ENCODE measurements at places on chromosomes 6 and 20. TPM values are rescaled to one million over a fixed set of nuclear protein-coding genes. Genes with fewer than 3 reads are reported as not detected.

GRCh38 chr6:1609041-1609647, 571 bp upstream of the FOXC1 start:
- DNase-seq = no peak

DNA sequence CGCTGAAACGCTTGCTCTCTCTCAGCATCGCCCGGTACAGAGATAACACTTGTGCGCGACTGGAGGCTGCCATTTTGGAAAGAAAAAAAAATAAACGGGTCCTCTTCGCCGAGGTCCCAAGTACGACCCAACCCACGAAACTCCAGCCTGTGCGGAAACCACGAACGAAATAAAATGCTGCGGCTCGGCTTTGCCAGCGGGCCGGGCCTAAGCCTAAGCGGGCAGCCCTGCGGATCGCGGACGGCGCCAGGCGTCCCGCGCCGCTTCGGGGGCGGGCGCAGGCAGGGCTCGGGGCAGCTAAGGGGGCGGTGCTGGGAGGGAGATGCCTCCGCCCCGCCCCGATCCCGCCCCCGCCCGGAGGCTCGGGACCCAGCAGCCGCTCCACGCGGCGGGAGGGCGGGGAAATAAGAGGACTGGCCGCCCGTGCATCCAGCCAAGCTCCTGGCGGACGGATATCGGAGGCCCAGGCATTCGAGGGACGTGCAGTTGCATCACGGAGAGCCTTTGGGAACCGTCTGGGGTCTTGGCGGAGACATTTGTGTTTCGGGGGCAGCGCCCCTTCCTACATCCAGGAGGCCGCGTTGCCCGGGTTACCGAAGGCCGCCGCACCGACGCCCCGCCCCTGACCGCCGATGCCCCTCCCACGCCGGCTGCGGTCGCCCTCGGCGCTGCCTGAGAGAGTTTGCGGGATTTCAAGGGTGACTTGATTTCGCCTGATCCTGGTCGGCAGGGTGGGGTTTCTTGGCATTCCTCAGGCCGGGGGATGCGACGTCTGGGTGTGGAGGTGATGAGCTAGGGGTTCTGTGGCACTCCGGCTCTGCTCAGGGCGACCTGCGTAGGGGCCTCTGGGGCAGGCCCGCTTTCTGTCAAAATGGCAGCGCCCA, at the start of the genes FARS2 and LYRM4:
TSS of gene FARS2 (plus strand) at position 853 of the 884 bp plus-strand sequence.
TSS of gene LYRM4 (minus strand) at position 290 of the 884 bp plus-strand sequence. CDS start at position 73, 217 bp downstream.
- DNase-seq = peak; percentile 91

DNA sequence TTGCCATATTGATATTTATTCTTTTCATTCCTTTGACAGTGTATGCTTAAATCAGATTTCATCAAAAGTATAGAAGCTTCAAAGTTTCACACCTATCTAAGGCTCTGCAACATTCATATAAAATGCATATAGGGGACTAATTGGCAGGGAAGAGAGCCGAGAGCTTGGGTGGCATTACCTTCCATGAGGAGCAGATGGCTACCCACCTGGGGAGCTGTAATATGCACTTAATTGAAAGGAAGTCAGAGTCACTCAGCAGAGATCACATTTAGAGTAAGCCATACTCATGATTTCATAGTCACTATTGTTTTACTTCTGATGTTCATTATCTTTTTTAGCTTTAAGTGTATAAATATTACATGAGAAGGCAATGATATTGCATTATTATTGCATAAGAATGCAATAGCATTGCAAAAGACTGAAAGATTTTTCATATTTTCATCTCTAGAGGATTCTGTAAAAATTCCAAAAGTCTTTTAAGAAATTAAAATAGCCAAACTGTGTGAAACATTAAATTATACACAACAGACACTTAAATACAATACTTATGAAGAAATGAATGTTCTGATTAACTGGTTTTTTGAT, 1305.2 kb downstream of the EPHA7 start:
- DNase-seq = no peak

DNA sequence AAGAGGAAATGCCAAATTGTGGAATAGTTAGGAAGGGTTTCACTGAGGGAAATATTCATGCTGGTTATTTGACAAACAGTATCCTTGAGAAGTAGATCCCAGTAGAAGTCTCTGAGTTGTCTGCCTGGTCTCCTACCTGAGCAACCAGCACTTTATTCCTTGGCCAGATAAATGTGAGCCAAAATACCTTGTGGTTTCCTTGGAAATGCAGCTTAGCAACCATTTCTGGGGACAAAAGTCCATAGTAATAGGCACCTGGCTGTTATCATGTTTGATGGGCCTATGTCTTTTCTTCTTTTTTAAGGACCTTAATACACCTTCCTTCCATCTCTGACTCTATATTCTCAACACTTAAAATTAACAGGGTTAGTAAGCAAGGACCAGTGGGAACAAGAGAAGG, 217.1 kb upstream of the MARCKS start:
- no peak for DNase-seq

DNA sequence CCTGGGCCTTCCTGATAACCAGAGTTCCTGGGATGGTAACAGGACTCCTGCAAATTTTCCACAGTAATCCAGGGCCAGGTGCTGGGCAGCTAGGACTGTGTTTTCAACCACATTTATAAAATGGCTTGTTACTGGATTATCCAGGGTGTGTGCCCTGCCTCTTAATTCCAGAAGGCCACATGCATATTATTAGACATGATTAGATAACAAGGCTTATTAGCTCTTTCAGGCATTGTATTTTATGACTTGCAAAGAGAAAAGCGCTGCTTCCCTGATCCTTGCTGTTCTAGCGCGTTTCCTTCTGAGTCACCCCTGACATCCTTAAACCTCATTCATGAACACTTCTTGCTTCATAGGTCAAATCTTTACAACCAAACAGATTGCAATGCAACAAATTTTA, 208.6 kb downstream of the UST start:
- DNase-seq = no peak

DNA sequence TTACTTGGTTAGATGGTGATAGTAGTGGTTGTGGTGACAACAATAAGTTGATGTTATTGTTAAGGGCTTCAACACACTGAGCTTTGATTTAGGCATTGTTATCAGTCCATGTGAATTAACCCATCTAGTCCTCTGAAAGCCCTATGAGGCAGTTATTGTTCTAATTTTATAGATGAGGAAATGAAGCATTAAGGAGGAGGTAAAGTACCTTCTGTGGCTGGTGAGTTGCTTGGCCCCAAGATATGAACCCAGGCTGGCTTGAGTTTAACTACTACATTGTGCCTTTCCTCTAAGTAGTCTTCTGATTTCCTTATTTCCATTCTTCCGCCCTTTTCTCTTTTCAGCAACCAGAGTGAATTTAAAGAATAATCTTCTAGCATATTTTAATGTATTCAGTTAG, 81.7 kb downstream of the QKI start:
- DNase-seq = no peak

DNA sequence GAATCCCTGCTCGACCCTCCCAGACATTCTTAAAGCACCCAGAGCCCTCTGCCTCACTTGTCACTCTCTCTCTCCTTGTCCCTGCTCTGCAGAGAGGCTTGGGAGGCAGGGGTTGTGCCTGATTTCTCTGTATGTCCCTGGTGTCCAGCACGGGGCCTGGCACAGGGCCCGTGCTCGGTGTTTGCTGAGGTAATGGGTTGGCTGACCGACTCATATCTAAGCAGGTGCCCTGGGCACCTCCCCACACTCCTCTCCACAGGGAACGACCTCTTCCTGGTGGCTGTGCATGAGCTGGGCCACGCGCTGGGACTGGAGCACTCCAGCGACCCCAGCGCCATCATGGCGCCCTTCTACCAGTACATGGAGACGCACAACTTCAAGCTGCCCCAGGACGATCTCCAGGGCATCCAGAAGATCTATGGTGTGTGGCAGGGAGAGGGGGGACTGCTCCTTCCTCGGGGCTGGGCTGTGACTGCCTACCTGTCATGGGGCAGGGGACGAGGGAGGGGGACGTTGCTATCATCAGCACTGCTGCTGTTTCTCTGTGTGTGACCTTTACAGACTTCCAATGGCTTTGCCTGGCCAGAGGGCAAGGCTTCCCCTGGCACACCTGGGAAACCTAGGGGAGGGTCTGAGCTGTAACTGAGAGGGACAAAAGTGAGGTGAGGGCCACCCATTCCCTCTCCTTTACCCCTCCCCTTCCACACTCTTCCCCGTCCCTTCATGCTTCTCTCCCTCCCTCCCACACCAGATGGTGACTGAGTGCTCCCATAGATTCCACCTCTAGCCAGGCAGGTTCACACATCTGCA, 14.2 kb downstream of the MMP24OS start:
- DNase-seq = no peak

GRCh38 chr6:16413399-16413798, 175.0 kb downstream of the GMPR start:
- DNase-seq = no peak

- DNase-seq = no peak
Observed at GRCh38 chr6:116239856-116240255, 14.0 kb downstream of the TSPYL4 start.

- DNase-seq = no peak
Observed at GRCh38 chr20:43911066-43911465, 3.6 kb upstream of the TOX2 start.

GRCh38 chr20:19742974-19743639, 15.0 kb upstream of the RIN2 start:
- DNase-seq = no peak

DNA sequence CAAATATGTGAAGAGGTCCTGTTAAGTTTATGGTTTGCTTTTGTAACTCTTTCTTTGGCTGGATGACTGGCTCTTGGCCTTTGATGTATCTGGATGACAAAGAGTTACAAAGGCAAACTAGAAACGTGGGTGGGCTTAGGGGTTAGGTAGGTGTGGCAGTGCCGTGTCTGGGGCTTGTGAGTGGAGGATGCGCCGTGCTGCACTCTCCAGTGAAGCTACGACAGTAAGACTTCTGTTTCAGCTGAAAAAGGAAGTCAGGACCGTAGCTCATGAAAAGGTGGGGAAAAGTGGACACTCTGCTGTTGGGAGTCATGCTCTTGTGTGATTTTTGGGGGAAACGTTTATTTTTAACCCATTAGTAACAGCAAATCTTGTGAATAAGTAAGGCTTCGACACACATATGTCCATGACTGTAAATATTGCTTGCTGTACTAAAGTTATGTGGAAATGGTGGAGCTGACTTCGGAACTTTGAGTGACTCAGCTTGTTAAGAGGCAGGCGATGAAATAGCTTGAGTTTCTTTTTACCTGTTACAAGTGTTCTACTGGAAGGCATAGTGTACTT, 45.6 kb downstream of the DUSP22 start:
- no peak for DNase-seq

DNA sequence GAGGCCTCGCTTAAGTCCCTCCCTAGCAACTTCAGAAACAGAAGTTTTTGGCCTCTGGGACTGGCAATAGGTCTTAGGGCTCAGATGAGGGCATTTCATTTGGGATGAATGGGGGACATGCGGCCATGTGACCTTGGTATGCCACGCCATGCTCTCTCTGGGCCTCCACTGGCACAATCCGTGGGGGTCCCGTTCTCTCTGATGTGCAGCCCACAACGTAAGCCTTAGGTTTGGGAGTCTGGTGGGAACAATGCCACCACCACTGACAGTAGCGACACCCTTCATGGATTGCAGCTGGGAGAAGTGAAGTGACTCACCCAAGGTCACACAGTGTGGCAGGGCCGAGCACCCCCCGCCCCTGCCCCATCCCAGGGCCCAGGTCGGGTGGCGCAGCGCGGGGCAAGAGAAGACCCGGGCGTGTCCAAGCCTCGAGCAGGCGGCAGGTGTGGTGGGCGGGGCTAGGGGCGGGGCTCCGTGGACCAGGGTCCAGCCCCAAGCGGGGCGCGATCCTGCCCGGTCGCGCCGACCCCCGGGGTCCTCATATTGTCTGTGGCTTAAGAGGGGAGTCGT, 864 bp upstream of the CEBPB start:
- DNase-seq = peak; percentile 37

GRCh38 chr20:32894026-32894483, 35.3 kb downstream of the EFCAB8 start:
- DNase-seq = no peak

DNA sequence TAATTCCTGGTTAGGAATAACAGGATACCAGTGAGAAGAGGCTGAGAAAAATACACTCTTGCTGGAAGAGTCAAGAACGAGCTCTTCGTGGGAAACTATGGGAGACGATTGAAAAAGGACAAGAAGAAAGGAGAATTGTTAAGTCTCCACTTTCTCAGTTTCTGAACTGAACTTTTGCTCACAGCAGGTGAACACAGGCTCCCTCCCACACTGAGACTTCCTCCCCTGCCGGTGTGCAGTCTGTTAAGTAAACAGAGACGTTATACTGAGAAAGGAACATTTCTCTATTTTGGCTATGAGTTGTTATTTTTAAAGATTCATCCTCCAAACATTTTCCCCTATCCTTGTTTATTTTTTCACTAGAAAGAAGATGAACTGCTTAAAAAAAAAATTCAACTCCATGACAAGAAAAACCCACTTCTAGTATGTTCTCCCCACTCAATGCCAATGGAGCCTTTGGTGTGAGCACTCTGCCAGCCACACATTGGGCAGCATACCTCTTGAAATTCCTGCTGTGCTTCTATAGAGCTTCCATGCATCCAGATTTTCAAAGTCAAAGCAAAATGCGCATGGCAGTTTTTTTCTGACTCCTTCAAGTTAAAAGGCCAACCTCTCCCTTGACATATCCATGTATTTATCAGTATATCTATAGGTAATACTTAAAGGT, 250.5 kb downstream of the ESR1 start:
- DNase-seq = no peak

- DNase-seq = no peak
Observed at GRCh38 chr6:148435386-148435785, 92.7 kb downstream of the SASH1 start.

- DNase-seq = no peak
Observed at GRCh38 chr6:5730585-5731263, 276.0 kb downstream of the NRN1 start.

- no peak for DNase-seq
Observed at GRCh38 chr20:6740096-6740495, 27.4 kb upstream of the BMP2 start.

- DNase-seq = no peak
Observed at GRCh38 chr6:143199291-143199690, 138.6 kb downstream of the AIG1 start.

DNA sequence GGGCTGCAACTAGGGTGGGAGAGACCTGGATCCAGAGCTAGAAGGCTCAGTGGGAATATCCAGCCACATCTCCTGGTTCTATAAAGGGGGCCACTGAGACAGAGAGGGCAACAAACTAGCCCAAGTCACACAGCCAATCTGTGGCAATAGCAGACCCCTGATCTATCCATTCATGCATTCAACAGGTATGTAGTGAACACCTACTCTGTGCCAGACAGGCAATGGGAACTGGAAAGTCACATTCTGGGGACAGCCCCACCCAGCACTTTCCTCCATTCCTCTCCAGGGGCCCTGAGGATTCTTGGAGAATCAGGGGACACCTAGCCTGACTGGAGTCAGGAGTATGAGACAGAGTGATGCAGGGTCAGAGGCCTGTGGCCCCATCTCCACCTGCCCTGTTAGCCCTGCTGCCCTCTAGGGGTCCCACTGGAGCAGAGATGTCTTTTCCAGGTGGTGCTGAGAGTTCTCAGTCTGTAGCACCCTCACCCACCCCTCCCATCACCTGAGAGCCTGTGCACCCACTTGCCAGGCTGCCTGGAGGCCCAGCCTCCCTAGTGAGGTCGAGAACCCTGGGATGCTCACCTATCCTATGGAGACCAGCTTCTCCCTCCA, 13.6 kb downstream of the BPIFA2 start:
- DNase-seq = no peak

HELZ2 gene
- 54.8 TPM for total RNA-seq

ASIP gene
- total RNA-seq = not detected

HDGFL1 gene
- not detected for total RNA-seq

PRSS16 gene
- 2.0 TPM for total RNA-seq

TRAPPC3L gene
- 3.5 TPM for total RNA-seq

CUTA gene
- total RNA-seq = 195 TPM

ITPR3 gene
- 48.3 TPM for total RNA-seq

SMOC2 gene
- not detected for total RNA-seq

MRAP2 gene
- not detected for total RNA-seq

POM121L2 gene
- not detected for total RNA-seq

RARS2 gene
- 22.8 TPM for total RNA-seq

SFTA2 gene
- not detected for total RNA-seq
